Stimulated activated CD4-positive, alpha-beta T cell treated with anti-CD3 and anti-CD28 coated beads, Interleukin-1b, Interleukin-23, amount 100 ng/mL, for 1 hour (primary cell): ENCODE measurements at places on chromosomes 1 and 21.

DNA sequence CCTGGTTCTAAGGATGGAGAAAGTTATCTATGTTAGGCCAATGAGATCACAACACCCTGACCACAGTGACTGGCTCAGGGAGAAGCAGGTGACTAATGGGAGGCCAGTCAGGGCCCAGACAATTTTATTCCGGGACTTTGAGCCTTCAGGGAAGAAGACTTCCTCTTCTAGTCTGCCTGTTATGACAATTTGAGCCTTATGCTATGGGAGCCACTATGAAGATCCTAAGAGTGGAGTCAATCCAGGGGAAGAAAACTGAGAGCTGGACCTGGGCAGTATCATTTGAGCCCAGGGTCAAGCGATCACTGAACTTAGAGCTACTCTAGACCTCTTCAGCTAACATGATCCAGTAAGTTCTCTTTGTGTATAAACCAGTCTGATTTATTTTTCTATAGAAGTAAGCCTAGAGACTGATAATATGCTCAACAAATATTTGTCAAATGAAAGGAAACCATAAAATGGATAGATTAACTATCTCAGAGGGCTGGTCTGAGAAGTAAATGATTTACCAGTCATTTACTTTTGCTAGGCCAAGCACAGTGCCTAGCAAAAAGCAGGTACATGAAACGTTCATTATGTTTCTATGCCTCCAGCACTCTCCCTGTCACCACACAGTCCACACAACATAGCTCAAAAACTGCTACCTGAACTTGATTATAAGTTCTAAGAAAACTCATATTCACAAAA lies 4.2 kb upstream of the C1orf141 start:
- no peak for DNase-seq

DNA sequence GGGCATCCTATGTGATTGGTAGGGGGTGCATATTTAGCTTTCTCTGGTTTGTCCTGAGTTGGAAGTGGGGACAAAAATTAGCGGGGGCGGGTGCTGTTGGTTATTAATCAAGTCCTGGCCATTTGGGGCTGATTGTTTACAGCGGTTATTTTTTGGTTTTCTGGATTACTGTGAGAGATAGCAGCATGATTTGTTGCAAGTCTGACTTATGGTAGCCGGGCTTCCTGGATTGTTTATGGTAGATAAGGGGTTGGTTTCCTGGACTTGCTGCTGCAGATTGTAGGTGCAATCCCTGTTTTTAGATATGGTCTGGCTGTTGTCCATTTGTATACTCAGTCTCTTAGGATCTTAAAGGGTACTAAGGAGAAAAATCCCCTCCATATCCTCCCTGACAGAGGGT lies 12.1 kb upstream of the PROK1 start:
- no peak for DNase-seq

- DNase-seq, result no peak
These were observed 17.1 kb downstream of the TNFRSF8 start for GRCh38 chr1:12080156-12080555.

GRCh38 chr1:53625766-53626520 lies 113.0 kb downstream of the GLIS1 start:
- DNase-seq, result no peak

- no peak for DNase-seq
These were observed 10.5 kb upstream of the IFI6 start for GRCh38 chr1:27682351-27682944.

DNA sequence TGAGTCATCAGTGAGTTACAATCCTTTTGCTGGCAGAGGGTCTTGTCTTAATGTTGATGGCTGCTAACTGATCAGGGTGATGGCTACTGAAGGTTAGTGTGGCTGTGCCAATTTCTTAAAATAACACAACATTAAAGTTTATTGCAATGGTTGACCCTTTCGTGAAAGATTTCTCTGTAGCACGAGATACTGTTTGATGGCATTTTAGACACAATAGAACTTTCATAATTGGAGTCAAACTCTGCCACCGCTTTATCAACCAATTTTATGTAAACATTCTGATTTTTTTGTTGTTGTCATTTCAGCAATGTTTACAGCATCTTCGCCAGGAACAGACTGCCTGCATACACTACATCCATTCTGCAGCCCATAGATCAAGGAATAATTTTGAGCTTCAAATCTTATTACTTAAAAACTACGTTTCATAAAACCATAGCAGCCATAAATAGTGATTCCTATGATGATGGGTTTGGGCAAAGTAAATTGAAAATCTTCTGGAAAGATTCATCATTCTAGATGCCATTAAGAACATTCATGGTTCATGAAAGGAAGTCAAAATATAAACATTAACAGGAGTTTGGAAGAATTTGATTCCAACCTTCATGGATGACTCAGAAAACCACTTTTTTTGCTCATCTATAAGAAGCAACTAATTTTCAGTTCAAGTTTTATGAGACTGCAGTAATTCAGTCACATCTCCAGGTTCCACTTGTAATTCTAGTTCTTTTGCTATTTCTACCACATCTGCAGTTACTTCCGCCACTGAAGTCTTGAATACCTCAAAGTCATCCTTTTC lies 85.9 kb downstream of the TYW3 start:
- no peak for DNase-seq

GRCh38 chr1:93579891-93580290 lies 101.7 kb downstream of the BCAR3 start:
- no peak for DNase-seq

- DNase-seq, result no peak
These were observed 17.1 kb upstream of the ZBTB21 start for GRCh38 chr21:42027085-42027821.

GRCh38 chr1:17759114-17759513 lies 4.0 kb downstream of the ACTL8 start:
- no peak for DNase-seq

DNA sequence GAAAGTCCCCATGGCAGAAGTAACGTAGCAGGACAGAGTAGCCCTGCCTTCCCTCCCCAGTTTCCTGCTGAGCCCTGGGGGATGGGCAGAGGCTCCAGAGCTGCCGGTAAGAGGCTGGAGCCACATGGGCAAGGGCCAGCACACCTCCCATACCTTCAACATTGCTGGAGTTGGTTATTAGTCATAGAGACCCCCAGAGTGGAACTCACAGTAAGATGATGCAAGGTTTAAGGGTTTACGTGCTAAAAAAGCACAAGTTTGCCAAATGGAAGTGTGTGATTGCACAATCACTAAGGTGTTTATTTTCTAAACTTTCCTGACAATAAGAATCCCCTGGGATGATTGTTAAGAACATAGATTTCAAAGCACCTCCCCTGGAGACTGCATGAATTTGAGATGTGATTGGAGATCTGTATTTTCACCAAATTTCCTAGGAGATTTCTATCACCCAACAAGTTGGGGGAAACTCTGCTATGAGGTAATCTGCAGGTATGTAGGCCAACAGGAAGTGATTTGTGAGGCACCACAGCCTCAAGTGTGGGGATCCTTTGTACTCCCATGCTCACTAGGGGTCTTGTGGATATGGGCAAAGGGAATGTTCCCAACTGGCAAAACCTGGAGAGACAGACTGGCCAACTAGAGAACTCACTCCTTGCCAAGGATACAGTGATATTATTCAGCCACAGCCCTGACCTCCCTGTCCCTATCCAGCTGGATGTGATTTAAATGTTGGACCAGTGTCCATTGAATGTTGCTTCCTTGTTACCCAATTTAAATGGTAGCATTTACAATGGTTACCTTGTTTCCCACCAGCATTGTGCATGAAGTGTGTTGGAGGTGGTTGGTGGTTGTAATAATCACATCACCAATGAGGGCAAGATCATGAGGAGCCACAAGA lies 37.1 kb upstream of the CSF1 start:
- no peak for DNase-seq

DNA sequence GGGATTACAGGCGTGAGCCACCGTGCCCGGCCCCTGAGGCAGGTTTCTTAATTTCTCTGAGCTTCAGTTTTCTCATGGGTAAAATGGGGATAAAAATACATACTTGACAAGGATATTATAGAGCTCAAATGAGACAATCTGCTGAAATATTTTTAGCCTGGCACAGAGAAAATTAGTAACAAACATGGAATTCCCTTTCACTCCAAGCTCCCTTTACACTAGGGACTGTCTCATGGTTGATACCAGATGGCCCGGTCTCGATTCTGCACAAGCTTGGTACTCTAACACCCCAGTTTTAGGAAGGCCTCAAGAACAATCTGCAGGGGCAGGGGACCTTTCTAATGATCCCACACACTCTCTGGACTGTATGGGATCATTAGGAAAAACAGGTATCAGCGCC lies 671.7 kb downstream of the SMYD3 start:
- no peak for DNase-seq

GRCh38 chr1:156901966-156902915 lies 8.7 kb downstream of the PEAR1 start:
- no peak for DNase-seq

- DNase-seq, result no peak
These were observed 11.9 kb downstream of the LHX4 start for GRCh38 chr1:180241716-180242544.

DNA sequence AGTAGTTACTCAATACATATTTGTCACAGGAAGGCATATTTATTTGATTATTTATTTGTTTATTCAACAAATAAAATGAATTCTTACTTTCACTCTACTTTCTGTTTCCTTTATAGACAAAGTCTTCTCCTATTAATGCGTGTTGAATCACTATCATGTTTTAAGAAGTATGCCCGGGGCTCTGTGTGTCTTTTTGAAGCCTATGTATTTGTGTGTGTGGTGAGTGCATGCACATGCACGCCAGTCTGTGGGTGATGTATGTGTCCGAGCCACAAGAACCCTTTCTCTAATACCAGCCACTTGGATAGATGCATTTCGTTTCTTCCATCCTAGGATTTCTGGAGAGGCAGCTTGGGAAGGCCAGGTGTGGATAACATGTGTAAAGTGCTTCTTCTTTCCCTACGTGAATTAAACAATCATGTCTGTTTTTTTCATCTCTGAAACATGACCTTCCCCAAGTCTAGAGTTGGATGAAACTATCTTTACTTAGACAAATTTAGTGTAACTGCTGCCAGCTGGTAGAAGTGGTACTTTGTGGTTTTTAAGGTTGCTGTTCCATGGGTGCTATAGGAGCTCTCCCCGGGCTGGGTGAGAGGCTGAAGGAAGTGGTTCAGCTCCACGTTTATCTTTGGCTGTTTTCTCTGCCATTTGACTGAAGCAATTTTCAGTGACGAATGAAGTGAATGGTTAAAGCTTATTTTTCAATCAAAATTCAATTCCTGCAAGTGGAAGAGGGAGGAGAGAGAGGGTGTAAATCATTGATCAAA lies 46.8 kb upstream of the PPM1J start:
- no peak for DNase-seq
